ENCODE measurements at places on chromosomes 7 and 10.

DNA sequence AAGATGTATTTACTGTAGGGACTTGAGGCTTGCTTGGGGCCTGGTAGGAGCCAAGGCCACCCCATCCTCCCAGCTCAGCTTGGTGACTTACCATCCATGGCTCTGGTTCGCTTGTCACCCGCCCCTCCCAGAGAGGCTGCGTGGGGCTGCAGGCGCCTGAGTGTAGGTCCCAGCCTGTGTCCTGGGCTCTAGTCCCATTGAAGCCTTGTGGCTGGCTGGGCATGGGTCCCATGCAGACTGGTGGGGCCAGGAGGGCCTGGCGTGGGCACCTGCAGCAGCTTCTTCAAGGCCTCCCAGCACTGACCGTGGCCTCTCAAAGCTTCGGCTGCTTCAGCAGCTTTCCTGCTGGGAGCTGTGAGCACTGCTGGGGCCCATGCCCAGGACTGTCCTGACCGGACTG is 118.1 kb downstream of the INPP5A start:
- DNase-seq = no peak

- no peak for DNase-seq
These were observed 604.1 kb downstream of the GALNT17 start for GRCh38 chr7:71735961-71736556.

DNA sequence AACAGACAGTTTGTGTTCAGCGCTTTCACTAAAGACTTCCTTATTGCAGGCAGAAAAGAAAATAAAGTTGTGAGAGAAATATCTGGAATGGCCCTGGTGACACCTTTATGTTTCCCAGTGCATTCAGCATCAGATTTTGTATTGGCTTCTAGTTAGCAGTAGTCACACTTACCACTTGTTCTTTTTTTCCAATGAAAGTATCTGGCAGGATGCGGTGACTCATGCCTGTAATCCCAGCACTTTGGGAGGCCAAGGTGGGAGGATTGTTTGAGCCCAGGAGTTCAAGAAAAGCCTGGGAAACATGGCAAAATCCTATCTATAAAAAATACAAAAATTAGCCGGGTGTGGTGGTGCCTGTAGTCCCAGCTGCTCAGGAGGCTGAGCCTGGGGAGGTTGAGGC is 649.6 kb downstream of the LRMDA start:
- DNase-seq = no peak

DNA sequence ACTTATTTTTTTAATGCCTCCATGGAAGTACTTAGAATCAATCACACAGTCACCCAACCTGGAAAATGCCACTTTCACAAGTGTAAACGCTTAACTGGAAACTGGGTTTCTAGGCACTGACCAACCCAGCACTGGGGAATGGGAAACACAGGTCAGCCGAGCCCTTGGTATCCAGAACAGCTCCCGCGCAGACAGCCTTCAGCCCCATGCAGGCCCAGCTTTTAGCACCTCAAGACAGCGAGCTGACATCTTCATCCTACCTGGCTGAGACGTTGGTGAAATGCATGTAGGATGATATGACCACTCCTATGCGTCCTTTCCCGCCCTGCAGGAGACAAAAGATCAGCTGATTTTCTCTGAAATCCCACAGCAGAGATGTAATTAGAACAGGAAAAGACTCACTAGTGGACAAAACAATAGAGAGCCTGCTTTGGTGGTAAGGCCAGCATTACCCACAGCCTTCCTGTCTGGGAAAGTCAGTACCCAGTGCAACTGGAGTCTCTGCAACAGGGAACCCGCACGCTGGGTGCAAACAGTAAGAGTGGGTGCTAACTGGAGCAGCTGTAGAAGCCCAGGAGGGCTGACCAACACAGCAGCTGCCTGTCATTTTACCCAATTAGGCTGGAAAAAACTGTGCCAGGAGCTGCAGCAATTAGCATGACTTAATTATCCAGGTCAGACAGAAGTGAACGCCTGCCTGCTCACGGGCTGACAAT is 153.7 kb downstream of the TNS3 start:
- DNase-seq = no peak

DNA sequence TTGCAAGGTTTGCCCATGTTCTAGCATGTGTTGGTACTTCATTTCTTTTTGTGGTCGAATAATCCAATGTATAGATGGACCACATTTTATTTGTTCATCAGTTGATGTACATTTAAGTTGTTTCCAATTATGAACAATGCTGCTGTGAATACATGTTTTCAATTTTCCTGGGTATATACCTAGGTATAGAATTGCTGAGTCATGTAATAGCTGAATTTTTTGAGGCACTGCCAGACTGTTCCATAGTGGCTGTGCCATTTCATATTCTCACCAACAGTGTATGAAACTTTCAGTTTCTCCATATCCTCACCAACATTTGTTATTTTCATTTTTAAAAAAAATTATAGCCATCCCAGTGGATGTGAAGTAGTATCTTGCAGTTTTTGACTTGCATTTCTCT is 90.5 kb downstream of the EZH2 start:
- no peak for DNase-seq

All from left ventricle myocardium inferior (tissue), 1 donor.